Kidney glomerular epithelial cell (primary cell): ENCODE measurements at places on chromosomes 4 and X.
A peak's percentile ranks its signal among the peaks of the same experiment; 100 is the strongest.

- no peak for DNase-seq
These were observed 746.1 kb downstream of the C4orf33 start for GRCh38 chr4:129842096-129842495.

- no peak for DNase-seq
These were observed 2317.3 kb downstream of the PCDH7 start for GRCh38 chr4:33037464-33037863.

DNA sequence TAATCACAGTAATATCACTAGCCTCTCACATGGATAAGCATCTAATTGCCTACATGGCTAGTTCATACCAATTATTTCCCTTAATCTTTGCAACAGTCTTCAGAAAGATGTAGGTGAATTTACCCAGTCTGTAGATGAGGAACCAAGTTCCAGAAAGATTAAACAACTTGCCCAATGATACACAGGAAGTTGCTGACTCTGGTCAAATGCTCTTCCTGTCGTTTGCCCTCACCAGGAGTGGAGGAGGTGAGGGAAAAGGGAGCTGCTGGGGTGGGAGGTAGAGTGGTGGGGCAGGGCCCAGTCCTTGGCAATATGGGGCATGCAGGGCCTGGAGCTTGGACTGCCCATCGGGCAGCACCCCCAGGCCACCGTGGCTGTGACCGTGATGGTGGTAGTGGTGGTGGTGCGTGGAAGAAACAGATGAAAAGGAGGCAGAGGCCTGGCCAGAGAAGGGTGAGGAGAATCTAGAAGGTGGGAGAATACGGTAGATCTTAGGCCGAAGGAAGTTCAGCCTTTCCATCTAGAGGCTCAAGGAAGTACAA lies 2.3 kb upstream of the KDM5C start:
- no peak for DNase-seq

DNA sequence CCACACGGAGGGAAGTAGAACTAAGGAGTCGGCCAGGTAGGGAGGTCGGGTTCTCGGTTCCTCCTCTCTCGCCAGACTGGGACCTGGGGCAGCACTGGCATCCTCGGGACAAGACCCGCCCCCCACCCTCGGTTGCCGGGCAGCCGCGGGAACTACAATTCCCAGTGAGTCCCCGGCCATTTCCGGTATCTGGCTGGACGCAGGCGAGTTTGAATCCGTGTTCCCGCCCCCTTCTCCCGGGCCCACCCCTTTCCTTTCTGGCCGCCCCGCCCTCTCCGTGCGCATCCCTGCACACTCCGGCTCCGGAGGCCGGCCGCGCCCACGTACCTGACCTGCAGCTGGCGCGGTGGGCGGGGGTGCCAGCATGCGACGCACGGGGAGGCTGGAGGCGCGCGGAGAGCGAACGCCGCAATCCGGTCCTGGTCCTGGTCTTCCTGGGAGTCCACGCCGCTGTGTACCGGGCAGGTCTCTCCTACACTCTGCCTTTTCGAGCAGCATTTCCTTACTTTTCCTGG lies 10.2 kb upstream of the DLG3 start:
- DNase-seq, result peak; percentile 61

DNA sequence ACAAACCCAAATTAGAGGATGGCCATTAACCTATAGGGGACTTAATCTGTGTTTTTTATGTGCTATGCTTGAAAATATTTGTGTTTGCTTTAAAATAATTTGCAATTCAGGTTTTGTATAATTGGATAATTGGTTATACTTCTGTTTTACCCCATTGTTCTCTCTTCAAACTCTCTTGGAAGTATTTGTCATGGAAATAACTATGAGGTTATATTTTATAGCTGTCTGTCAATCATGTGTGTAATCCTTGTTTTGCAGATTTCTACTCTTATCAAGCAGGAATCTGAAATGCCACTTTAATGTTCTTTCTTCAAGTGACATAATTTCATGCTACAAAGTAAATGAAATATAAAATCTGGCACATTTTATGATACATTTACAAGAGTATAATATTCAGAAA lies 15.4 kb upstream of the NDUFC1 start:
- DNase-seq, result no peak

GRCh38 chrX:45765767-45766166 lies 565.1 kb upstream of the DIPK2B start:
- no peak for DNase-seq

GRCh38 chr4:169269916-169270809 lies 593 bp downstream of the SH3RF1 start:
- no peak for DNase-seq

GRCh38 chr4:184395451-184395917 lies 78.9 kb downstream of the IRF2 start:
- DNase-seq, result no peak

DNA sequence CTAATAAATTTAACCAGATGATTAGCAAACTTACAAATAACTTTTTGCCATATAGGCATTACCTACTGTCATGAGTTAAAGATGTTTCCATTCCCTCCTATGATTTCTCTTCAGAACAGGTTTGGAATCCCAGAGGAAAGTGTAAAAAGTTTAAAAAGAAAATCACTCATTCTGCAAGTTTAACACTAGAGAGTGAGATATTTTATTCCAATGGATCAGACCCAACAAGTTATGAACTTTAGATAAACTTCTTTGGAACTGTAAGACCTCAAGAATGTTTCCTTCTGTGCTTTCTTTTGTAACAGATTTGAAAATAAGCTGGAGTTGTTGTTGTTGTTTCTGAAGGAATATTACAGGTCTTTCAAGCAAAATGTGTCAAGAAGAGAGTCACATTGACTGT lies 51.6 kb downstream of the PPP3CA start:
- DNase-seq, result no peak

DNA sequence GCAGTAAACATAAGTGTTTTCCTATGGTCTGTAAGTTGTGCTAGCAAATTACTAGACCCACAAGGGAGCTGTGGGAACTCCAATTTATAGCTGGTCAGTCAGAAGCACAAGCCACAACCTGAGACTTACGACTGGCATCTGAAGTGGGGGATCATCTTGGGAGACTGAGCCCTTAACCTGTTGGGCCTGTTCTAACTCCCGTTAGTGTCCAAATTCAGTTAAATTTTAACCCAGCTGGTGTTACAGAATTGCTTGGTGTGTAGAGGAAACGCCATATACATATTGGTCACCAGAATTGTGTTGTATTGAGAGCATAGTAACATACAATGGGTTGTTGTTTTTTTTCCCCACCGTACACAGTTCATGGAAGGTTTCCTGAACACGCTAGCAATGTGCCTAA lies 25.1 kb upstream of the NFXL1 start:
- no peak for DNase-seq

DNA sequence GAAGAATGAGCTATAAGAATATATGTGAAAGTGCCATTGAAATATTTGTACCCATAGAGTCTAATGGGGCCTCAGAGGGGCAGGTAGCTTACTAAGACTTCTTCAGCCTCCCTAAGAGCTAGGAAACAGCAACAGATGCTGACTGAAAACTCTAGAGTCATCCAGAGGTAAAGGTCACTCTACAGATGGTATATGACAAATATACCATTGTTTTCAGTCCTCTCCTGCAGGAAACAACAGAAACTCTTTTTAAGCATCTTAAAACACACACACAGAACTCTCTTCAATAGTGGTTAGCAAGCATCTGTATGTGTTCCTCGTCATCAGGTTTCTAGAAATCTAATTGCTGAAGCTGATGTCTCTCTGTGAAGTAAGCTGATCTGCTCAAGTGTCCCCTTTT lies 313.8 kb upstream of the GATB start:
- no peak for DNase-seq

DNA sequence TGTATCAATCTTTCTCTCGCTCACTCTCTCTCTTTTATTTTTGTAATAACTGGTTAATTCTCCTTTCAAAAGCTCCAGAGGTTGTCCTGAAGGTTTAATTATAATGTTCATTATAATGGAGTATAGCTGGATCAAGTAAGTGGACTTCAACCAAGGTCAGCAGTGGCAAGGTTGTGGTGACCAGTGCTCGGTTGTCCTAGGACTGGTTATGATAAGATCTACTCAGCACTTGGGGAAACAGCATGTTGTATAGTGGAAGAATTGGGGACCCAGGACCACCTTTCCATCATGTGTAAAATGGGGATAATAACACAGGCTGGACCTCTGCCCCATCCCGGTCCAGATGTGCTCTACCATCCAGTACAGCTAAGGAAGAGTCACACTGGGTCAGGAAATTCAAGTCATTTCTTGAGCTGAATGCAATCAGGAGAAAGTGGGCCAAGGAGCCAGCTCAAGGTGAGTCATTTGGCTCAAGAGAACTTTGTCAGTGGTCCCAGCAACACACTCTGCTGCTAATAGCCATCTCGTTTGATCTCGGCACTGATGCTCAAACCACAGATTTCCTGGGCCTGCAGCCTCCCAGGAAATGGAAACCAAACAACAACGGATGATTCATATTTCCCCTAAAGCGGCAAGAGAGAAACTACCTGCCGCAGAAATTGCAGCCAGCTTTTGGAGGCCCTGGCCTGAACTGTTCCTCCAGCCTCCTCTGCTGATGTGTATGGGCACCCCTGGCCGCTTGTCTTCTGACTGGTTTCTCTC lies 123.6 kb upstream of the RBPJ start:
- DNase-seq, result peak; percentile 75

- no peak for DNase-seq
These were observed 33.4 kb upstream of the RASGEF1B start for GRCh38 chr4:81505004-81505598.

- DNase-seq, result no peak
These were observed 22.4 kb upstream of the NEIL3 start for GRCh38 chr4:177287255-177287654.

DNA sequence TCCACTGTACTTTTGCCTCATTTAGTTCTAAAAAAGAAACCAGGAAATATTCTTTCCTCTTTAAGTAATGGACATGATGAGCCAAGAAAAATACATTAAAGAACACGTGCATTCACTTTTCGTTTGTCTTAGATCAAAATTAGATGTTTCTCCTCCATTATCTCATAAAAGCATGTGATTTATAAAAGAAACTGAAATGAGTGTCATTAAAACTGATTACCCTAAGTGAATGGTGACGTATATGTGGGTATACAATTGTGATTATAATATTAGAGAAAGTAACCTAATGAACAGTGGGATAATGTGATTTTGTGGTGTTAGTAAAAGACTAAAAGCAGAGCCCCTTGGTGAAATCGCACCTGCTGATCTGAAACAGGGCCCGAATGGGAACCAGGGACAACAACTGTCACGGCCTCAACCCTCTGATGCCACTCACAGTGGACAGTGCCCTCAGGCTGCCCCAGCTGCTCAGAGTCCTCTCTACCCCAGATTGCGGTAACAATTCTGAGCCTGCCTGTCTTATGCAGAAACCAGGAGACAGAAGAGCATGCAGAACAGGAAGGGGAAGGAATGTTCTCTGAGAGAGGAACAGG lies 25.7 kb upstream of the HS6ST2 start:
- DNase-seq, result no peak

DNA sequence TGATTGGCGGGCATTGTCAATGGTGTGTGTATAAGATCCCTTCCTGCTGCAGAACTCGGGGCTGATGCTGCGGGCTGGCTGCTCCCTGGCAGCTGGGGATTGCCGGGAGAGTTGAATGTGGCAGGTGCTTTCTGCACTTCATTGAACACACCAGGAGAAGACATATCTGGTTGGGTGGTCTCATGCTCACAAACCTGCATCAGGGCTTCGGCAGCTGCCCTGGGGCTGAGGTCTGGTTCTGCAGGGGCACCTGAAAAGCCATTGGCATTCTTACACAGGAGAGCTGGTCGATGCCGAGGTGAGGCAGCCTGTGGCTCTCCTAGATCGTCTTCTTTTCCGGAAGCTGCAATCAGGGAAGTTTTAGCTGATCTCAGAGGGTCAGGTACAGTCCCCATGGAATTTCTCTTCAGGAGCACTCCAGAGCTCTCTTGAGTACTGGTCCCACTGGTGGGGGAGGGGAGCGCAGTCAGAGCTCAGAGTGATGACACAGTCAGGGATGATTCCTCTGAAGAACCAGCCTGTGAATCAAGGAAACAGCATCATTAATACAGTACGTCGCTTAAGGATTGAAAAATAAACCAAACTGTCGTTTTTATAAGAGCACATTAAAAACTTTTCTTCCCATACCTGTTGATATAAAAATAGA lies 57.8 kb downstream of the GPRIN3 start:
- no peak for DNase-seq

DNA sequence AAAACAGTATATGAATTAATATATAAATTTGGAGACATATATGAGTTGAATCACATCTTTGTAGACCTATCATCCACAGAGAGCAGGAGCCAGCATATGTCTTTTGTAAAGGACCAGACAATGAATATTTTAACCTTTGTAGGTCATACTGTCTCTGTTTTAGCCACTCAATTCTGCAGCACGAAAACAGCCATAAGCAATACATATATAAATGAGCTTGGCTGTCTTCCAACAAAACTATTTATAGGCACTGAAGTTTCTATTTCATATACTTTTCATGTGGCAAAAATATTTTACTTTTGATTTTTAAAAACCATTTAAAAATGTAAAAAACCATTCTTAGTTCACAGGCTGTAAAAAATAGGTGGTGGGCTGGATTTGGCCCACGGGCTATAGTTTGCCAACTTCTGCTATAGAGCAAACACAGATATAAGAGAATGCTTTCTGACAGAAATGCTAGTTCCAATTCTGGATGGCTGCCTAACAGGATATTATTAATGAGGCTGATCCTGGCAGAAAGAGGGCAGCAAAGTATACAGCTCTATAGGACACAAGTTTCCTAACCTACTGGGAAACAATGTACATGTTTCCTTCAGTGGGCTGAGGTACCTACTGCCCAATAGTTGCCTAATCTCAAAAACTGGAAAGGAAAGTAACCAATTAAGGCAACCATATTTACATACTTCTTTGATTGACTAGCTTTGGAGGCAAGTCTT lies 58.1 kb upstream of the UCP1 start:
- no peak for DNase-seq

GRCh38 chr4:118221227-118221800 lies 131.5 kb downstream of the PRSS12 start:
- no peak for DNase-seq

- no peak for DNase-seq
These were observed 136.3 kb downstream of the ZNF330 start for GRCh38 chr4:141356963-141357335.

DNA sequence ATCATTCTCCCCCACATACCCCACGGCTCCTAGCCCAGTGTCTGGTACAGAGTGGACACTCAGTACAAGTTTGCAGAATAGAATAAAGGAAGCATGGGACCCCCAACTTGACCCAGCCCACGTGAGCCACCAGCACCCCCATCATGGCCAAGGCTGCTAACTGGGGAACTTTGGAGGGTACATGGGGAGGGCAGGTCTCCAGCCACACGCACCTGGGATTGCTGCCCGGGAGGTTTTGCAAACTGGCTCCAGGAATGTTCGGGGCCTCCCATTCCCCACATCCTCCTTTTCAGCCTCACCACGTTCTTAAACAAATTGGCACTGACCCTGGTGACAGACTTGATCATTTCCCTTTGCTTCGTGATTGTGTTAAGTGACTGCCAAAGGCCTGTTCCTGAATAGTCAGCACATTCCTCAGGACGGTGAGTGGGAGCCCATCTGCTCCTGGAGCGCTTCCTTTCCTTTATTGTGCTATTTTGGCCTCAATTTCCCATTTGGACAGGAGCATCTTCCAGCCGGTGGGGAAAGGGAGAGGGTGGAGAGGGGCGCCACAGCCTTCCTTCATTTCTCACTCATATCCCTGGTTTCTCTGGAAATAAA lies 18.7 kb upstream of the XPNPEP2 start:
- DNase-seq, result no peak

- peak; percentile 19 for DNase-seq
These were observed 35.5 kb downstream of the DLG3 start for GRCh38 chrX:70479922-70480659.
